ENCODE measurements at places on chromosomes 7 and 10.

DNA sequence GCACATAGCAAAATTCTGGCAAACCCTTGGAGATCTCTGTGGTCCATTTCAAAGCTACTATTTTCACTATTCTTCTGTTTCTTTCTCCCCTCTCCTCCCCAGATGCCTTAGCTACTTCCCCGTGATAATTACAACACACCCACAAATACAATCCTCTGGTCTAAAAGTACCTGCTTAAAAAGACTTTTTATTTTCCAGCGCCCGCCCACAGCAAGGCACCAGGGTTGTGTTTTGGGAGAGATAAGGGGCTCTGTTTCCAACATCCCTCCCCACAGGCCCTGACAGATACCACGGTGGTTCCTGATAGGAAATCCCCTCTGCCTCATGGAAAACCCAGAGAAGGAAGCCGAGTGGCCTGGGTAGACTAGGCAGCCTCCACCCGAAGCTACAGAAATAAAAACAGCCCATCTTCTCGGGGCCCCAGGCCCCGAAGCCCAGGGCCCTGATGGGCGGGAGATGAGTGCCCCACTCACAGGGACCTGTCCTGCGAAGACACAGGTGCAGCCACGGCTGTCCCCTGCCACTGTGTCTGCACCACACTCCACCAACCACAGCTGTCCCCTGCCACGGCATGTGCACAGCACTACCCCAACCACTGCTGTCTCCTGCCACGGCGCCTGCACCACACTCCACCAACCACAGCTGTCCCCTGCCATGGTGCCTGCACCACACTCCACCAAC, 19.7 kb downstream of the CALML5 start:
- no peak for DNase-seq

- DNase-seq: no peak
Measured at GRCh38 chr10:92126100-92126650, 164.7 kb downstream of the CPEB3 start.

GRCh38 chr7:151599401-151600227, 79.9 kb upstream of the RHEB start:
- no peak for DNase-seq

DNA sequence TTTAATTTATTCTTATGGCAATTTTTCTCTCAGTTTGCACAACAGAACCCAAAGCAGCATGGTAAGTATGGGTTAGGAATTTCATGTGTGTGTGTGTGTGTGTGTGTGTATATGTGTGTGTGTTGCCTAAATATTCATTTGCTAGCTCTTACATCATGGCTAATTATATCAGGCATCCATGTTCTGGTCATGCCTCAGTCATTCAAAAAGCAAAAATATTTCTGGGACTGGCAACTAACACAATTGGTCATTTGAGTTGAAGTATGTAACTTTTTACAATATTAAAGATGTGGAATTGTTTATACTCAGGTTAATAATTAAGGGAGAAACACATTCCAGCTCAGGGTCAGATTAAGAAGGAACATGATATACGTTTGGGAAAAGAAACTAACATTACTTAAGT, 67.6 kb upstream of the PHYHIPL start:
- DNase-seq: no peak

DNA sequence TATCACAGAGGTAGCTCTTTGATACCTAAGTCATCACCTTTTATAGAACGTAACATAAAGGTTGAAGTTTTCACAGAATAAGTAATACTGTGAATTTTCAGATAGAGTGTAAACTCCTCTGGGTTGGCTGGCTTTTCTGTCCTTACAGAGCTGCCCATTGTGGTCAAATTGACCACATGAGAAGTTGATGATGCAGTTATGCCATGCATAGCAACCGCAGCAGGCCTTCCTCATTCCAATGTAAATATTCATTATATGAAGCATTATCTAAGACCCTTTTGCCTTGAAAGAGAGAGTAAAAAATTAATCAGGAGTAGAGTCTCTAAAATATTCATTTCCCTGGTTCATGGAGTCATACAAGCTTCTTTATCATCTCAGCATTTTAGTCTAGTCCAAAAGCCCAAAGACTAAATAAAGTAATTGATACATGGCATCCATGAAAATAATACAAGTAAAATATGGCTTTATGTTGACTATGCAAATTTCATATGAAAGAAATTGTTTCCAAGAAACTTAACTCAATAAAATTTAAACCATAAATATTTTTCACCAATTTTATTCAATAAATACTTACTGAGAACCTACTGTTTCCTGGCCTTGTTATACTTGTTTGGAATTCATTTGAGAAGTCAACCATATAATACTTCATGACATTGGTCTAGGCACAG, 516.4 kb downstream of the PCDH15 start:
- no peak for DNase-seq

GRCh38 chr7:877312-878232, 1.2 kb downstream of the GET4 start:
- DNase-seq: no peak

- DNase-seq: no peak
Measured at GRCh38 chr7:23628370-23628769, 31.2 kb downstream of the CCDC126 start.

DNA sequence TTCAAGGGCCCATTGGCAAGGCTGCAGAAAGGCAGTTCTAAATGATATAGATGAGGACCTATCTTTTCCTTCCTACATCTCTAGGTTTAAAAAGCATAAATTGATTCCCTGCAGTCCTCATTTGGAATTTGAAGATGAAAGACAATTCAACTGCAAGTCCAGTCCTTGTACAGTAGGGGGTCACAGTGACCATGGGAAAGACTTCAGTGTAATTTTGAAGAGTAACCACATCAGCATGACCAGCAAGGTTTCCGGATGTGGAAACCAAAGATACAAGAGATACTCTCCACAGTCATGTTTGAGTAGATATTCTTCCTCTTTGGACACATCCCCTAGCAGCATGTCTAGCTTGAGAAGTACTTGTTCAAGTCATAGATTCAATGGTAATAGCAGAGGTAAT, 539.3 kb upstream of the TEX47 start:
- DNase-seq: no peak

GRCh38 chr10:22481106-22481505, 135.8 kb downstream of the SPAG6 start:
- DNase-seq: no peak

- DNase-seq: no peak
Measured at GRCh38 chr10:90133606-90134005, 432.2 kb downstream of the KIF20B start.

DNA sequence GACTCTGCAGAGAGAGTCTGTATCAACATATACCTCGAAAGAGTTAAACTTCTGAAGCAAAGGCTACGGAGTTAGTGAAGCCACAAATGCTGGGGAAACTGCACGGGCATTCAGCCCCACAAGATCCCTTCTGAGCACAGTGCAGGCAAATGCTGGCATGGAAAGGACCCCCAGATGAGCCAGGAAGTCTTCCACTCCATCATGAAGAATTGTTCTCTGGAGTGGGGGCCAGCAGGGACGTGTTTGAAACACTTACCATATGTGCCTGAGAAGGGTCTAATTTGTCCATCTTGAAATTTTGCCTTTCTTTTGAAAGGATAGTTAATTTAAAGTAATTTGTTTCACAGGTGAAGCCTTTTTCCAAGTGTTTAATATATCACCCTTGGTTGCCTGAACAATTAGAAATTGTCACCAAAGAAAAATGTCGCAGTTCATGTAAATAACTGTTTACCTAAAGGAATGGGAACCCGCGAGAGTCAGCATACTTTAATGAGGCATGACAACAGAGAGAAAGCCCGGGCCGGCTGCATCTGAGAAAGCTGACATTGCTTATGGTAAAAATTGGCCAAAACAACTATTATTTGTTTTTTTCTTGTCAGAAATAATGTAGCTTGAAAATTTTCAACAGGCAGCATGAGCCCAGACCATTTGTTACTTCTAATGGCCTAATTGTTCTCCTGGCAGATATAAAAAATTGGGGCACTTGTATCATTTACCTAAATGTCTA, 287.6 kb upstream of the MGMT start:
- no peak for DNase-seq

DNA sequence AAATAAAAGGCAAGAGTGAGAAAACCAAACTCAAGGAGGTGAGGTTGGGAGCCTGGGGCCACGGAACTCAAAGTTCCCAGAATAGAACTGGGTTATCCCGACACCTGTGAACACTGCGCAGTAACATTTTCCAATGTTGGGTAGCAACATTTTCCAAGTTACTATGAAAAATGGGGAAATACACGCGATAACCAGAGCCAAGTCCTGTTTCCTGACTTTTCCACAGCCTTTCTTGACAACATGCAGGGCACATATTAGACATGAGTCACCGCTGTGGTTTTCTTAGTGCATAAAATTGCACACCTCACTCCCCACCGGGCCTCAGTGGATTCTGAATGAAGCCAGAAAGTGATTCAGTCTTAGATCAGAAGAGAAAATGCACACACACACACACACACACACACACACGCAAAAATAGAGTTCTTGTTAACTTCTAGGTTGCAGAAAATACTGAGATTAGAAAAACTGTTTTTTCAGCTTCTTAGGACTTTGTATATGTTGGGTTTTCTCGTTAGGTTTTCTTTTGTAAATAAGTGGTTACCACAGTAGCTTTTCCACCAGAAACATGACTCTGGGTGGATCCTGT, 70.0 kb downstream of the CAMK1D start:
- no peak for DNase-seq

DNA sequence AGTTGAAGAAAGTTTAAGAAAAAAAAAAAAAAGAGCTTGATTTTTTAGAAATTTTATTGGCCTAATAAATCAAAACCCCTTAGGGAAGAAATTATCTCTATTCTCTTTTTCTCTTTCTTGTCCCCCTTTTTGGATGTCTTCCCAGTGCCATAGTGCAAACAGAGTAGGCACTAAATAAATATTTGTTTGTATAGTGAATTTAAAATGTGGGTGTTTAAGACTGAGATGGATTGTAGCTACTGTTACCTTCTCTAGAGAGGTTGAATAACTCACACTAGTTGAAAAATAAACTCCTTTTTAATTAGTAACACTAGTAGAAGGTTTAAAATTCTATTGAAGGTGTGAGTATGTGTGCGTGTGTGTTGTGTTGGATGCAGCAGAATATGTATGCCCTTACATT, 783.8 kb downstream of the NXPH1 start:
- DNase-seq: no peak

GRCh38 chr10:57222129-57222528, 861.1 kb upstream of the ZWINT start:
- DNase-seq: no peak

DNA sequence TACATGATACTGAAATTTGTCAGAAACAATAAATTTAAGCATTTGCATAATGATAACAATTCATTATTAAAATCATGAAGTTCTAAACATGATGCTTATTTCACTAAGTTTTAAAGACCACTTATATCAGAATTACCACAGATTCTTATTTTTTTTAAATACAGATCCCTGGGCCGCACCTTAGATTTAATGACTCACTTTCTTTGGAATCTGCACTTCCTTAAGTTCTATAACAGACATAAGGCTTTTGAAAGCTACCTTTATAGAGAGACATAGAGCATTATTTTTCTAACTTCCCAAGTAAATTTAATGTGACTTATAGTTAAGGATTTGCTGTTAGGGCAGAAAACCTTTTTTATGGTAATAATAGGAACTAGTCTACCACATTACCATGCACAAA, 214.9 kb downstream of the IPMK start:
- DNase-seq: no peak

GRCh38 chr7:2567679-2568278, 9.0 kb downstream of the IQCE start:
- no peak for DNase-seq

DNA sequence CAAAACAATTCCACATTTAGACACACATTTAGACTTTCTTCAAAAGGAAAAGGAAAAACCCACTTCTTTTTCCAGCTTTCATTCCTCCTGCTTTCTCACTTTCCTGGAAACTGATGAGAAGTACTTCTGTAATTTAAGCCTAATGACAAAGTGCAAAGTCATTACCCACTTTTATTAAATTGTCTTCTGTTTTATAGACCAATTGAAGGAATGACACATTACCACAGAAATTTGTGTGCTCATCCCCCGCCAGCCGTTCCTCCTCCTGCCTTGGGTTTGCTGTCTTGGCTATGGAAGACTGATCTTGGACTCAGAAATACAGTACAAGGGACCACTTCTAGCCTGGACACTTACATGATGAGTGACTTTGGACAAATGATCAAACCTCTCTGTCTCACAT, 717.8 kb downstream of the SORCS3 start:
- DNase-seq: no peak

- DNase-seq: no peak
Measured at GRCh38 chr7:131502810-131503508, 53.5 kb downstream of the PODXL start.

DNA sequence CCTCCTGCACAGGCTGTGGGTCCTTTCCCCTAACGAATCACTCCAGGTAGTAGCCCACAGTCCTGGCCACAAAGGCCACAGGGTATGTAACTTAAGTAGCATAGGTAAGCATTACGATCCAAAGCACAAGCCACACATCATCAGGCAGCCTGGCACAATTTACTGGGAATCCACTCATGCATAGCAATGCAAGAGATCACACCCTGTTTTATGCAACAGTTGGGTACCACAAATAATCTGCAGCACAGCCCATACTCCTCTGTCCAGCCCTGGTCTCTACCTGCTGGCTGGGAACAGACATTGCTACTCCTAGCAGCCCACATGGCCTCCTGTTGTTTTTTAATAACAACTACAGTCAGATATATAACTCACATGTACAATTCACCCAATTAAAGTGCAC, 34.3 kb downstream of the SRPK2 start:
- DNase-seq: peak; percentile 69

- no peak for DNase-seq
Measured at GRCh38 chr10:48818861-48819520, 120.6 kb downstream of the LRRC18 start.

DNA sequence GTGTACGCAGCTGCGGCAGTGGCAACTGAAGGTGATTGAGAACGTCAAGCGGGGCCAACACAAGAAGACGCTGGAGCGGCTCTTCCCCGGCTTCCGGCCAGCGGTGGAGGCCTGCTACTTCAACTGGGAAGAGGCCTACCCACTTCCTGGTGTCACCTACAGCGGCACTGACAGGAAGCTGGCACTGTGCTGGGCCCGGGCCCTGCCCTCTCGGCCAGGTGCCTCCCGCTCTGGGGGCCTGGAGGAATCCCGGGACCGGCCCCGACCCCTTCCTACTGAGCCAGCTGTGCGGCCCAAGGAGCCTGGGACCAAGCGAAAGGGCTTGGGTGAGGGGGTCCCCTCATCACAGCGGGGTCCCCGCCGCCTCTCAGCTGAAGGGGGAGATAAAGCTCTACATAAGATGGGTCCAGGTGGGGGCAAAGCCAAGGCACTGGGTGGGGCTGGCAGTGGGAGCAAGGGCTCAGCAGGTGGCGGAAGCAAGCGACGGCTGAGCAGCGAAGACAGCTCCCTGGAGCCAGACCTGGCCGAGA, 6.5 kb downstream of the ZSWIM8 start:
- no peak for DNase-seq

GRCh38 chr7:22561321-22561811, 61.4 kb upstream of the STEAP1B start:
- no peak for DNase-seq
